ENCODE measurements at places on chromosomes 11 and 22.

- no peak for DNase-seq
These were observed 11.5 kb upstream of the VPREB1 start for GRCh38 chr22:22233081-22233480.

DNA sequence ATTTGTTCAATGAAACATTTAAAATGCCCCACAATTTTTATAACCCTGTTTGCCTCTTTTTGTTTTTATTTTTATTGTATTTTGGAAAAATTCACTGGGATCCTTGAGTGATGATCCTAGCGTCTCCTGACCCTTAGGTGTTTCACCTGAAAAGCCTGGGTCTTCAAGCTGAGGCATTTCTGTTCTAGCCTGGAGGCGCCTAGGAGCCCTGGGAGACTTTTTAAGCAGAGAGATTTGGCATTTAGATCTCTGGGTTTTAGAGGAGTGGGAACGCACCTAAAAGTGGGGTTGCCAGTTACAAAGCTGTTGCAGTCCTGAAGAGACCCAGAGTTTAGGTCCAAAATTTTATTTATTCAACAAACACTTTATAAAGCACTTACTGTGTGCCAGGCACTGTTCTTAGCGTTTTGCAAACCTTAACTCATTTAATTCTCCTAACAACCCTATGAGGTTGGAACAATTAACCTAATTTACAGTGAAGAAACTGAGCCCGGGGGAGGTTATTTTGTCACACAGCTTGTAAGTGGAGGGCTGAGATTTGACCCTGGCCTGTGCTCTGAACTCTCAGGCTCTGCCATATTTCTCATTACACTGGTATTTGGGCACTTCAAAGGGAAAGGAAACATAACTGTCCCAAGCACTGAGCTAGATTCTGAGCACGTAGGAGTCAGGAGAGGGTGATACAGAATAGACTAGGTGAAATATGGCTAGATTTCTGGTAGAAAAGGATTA, 834 bp upstream of the FADS1 start:
- no peak for DNase-seq

- DNase-seq, result no peak
These were observed 287.4 kb downstream of the BRD1 start for GRCh38 chr22:49540084-49540912.

DNA sequence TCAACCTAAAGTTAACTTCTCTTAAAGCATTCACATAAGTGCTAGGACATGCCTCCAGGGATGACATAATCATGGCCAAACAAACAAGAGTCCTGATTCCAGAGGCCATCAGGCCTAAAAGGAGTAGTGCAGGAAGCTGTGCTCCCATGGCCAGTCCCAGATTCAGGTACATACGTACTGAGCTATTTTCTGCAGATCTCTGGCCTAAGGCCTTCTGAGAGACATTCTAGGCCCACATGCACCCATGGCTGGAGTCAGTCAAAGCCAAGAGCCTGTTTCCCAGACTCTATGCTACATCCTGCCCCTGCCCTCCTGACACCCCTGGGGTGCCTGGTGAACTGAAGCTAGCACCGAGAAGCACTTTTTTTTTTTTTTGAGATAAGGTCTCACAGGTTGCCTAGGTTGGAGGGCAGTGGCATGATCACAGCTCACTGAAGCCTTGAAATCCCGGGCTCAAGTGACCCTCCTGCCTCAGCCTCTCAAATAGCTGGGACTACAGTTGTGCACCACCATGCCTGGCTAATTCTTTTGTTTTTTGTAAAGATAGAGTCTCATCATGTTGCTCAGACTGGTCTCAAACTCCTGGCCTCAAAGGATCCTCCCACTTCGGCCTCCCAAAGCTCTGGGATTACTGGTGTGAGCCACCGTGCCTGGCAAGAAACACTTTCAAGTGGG, 553 bp downstream of the CD3D start:
- no peak for DNase-seq

GRCh38 chr11:119380827-119381180, 686 bp downstream of the USP2 start:
- DNase-seq, result no peak
